Stimulated activated CD8-positive, alpha-beta memory T cell treated with anti-CD3 and anti-CD28 coated beads, Interleukin-7, amount 100 ng/mL, for 1 hour (primary cell): ENCODE measurements at places on chromosomes 6 and 20.

- no peak for DNase-seq
These were observed 314.5 kb upstream of the CDH4 start for GRCh38 chr20:60937585-60937984.

DNA sequence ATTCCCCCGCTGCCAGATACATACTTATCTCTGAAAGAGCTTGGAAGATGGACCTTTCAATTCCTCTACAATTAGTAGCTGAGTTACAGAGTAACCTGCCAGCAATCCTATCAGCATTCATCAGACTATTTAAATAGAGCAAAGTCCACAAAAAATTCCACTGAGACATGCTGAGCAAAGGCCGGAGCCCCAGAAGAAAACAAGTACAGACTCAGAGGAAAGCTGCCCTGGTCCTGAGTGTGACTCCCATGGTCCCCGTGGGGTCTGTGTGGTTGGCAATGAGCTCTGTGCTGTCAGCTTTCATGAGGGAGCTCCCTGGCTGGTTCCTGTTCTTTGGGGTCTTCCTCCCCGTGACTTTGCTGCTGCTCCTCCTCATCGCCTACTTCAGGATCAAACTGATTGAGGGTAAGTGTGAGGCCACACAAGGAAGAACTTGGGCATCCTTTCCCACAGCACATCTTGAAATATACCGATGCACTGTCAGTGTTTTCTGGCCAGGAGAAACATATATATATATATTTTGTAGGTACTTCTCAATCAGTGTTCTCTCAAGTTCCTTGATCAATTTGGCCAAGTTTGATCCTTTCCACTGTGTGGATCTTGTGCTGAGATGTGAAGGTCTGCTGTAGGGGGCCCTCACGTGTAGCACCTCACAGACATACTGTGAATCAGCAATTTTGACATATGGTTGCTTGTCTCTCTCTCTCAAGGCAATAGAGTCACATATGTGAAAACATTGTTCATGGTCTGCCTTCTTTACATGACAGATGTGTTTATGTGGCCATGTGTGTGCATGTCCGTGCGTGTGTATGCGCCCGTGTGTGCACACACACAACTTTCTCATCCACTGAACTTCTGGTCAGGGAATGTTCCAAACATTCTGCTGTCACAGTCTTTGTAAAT lies at the start of gene SMLR1:
SMLR1 (plus strand) TSS at position 160 of the 903 bp plus-strand sequence; CDS start at position 168, 8 bp downstream.
- no peak for DNase-seq

- DNase-seq = no peak
These were observed 20.4 kb upstream of the FUCA2 start for GRCh38 chr6:143531720-143532499.

- DNase-seq = no peak
These were observed 23.1 kb upstream of the DACT2 start for GRCh38 chr6:168342636-168343035.

- no peak for DNase-seq
These were observed 229.5 kb upstream of the DTNBP1 start for GRCh38 chr6:15892369-15892768.

DNA sequence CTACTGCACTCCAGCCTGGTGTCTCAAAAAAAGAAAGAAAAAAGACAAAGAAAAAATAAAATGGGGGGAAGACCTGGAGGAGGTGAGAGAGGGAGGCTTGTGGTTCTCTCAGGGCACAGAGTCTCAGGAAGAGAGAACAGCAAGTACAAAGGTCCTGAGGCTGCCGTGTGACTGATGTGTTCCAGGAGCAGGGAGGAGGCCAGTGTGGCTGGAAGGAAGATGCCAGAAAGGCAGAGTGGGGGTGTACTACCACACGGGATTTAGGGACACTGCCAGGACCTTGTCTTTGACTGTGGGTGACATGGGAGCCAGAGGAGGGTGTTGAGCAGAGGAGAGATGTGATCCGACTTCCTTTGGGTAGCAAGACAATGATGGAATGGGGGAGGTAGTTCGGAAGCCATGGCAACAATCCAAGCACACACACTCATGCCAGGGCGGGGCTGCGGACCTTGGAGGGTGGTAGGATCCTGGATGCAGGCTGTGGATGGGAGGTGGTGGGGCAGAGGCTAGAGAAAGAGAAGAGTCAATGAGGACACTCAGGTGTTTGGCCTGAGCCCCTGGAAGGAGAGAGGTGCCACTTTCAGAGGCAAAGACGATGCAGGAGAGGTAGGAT lies 136.4 kb upstream of the PTPN1 start:
- no peak for DNase-seq

GRCh38 chr6:53917464-53917842 lies 122.6 kb downstream of the LRRC1 start:
- DNase-seq = no peak

DNA sequence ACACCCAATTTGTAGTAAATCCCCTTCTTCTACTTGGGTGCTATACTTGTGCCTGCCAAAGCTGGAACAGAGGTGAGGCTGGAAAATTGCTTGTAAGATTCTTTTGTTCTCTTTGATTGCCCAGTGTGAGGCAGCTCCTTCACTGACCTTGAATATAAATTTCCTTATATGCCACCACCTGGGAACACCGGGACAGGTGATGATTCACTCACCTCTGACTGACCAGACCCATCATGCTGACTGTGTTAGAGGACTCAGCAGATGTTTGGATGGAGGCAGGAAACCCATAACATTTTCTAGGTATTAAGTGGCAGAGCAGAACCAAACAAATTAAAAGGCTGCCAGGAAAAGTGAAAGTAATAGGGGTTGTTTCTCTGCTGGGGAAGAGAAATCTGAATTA lies 120.9 kb downstream of the GRM1 start:
- DNase-seq = no peak

- peak; percentile 74 for DNase-seq
These were observed 244.3 kb downstream of the ARID1B start for GRCh38 chr6:157021344-157021992.

DNA sequence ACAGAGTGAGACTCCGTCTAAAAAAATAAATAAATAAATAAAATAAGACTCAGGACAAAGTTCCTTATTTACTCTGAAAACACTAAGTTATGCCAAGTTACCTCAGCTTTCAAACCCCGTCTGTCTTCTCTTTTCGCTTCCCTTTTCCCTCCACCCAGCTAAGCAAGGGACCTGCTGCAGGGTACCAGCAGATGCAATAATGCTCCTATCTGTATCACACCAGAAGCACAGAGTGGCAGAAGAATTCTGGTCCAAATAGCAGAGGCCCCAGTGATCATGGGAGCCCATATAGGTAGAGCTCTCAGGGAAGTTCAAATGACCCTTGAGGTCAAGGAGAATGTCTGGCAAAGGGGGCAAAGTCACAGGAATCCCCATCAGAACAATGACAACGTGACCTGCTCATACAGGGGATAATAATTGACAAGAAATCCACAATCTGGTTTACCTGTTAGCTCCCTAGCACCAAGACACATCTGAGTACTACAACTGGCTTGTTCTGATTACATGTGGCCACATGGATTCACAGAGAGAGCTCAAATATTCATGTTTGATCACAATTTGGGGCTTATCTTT lies 8.7 kb downstream of the GCM1 start:
- no peak for DNase-seq

GRCh38 chr20:57414867-57415592 lies 23.8 kb downstream of the RBM38 start:
- DNase-seq = no peak

GRCh38 chr20:10758446-10758845 lies 84.6 kb upstream of the JAG1 start:
- no peak for DNase-seq

DNA sequence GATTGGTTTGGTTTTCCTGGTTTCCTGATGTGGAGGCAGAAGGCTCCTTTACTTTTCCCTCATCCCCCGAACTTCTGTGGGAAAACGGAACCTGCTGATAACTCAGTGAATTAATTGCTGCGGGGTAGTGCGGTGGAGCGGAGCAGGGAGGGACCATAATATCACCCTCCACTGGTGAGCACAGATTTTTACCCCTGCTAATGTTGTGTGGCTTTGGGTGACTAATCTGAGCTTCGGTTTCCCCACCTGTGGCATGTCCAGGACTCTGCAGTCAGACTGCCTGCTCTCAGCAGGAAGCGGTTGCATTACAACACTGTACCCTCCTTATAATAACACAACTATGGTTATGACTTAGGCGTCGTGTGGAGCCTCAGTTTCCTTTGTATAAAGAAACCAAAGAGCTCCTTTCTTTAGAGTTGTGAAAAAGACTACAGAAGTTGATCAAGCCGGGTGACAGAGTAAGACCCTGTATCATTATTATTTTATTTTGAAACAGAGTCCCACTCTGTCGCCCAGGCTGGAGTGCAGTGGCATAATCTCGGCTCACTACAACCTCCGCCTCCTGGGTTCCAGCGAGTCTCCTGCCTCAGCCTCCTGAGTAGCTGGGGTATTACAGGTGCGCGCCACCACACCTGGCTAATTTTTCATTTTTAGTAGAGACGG lies 2.2 kb upstream of the ID1 start:
- DNase-seq = no peak

DNA sequence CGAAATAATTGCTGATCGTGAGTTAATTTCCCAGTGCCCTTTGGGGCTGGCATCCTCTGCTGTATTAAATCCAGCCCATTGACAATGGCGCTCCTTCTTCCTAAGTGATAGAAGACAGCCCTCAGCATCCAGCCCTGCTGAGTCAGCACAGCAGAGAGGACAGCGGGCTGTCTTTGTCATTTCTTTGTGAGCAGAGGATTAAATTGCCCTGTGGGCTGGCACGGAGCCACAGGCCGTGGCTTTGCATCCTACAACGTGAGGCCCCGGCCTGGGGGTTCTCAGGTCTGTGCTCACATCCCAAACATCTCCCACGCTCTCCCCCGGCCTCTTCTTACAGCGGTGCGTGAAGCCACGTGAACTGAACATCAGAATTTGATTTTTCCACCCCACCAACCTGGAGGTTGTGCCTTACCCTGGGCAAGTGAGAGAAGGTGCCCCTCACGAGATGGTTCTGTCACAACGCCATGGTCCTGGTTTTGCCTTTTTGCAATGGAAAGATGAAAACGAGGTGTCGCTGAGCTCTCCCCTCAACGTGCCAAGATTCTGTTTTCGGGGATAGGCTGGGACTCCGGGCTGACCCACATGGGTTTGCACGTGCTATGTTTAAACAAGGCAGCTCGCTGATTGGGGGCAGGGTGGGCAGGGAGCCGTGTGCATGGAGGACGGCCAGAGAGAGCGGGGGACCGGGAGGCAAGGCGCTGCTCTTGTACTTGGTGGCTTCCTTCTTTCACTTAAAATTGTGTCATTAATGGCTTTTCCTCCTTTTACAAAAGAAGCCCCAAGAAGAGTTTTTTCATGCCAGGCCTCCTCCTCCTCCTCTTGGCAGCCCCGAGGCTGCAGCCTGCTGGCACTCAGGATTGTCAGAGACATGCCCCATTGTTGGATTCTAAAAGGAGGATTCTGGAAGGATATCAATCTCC lies 19.5 kb downstream of the CDH4 start:
- DNase-seq = no peak

DNA sequence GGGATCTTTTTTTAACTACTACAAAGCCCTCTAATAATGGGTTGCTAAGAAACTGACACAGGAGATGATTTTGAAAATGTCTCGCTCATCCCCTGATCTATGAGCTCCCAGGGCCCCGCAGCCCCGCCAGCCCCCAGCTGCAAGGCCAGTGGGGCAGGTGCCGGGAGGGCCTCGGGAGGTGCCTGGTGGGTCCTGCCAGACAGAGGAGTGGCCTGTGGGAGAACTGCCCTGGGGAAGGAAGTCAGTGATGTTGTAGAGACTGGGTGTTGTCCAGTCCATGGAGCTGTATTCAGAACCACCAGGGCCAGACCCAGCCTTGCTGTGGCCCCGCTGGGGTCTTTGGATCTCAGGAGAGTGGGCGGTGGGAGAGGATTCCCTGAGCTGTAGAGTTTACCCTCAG lies 258.7 kb downstream of the TAF4 start:
- no peak for DNase-seq

DNA sequence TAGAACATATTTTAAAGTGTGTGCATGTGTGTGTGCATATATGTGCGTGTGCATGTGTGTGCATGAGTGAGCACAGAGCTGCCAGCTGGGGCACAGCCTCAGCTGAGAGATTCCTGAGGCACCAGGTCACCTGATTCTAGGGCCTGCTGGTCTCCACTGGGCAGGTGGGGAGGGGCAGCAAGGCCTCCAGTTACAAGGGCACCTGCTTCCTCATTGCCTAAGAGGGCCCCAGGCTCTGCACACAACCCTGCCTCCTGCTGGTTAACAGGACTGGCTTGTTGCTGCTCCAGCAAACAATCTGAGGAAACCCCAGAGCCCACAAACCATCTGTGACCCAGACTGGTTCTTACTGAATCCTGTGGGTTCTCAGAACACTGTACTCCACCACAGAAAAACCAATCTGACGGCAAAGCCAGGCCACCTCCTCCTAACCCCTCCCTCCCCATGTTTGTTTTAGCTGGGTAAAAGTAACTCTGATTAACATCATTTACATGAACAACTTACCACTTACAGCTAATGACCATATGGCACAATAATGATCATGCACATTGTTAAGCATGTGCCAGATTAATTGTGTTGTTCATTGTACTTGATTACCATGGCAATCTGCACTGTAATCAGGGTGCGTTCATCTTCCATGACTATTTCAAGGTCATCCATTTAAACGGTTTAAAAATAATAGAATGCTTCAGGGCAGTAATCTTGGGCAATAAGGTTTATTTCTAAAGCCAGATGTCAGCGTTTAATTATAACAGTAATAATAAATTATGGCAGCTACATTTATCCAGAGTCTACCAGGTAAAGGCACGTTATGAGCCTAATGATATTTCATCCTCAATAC lies 23.1 kb upstream of the UBE2J1 start:
- peak; percentile 37 for DNase-seq
